ENCODE measurements at places on chromosomes 16 and 17.

- DNase-seq: no peak
Observed at GRCh38 chr17:19730843-19731242, 14.5 kb upstream of the SLC47A2 start.

DNA sequence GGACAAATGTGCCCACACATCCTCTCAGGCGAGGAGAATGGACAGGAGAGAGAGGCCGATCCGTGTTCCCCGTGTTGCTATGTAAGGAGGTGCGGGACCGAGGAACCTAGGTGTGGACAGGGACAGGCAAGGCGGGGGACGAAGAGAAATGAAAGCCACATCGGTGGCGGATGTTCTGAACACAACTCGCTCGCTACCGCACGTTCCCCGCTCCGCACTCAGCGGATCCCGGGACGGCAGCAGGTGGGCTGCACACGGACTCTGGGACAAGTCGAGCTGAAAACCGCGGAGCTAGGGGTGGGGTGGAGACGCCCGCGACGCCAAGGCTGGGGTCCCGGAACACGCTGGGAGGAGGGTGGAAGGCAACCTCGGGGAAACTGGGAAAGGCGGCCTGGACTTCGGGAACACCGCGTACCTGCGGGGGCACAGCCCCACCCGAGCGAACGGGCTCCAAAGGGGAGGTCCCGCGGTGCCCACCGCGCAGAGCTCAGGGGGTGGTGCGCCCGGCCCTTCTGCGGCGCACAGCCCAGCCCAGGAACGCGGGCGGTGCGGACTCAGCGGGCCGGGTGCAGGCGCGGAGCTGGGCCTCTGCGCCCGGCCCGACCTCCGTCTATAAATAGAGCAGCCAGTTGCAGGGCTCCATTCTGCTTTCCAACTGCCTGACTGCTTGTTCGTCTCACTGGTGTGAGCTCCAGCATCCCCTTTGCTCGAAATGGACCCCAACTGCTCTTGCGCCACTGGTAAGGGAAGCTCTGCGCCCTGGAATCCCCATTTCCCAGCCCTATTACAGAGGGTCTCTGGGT lies at the start of gene MT1E:
MT1E (plus strand) TSS at position 642 of the 803 bp plus-strand sequence; CDS start at position 713, 71 bp downstream.
- peak; percentile 61 for DNase-seq

DNA sequence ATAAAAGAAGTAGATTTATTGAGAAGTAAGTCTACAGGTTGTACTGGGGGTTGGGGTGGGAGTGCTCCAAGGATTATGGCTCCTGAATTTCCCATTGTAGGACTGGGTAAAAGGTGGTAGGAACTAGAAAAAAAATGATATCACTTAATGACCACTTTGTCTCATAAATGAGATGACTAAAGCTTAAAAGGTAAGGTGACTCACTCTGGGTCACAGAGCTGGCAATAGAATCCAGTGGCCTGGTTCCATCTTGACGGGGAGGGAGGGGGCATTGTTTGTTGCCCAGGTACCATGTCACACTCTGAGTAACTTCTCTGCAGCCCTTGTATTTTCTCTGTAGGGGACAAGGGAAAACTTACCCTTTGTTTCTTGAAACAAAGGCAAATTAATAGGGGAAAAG lies 126.1 kb downstream of the PITPNC1 start:
- DNase-seq: no peak

- DNase-seq: no peak
Observed at GRCh38 chr16:85954927-85955519, 56.1 kb downstream of the IRF8 start.

GRCh38 chr17:17030515-17031211 lies 11.6 kb upstream of the MPRIP start:
- no peak for DNase-seq

GRCh38 chr16:48535831-48536613 lies 74.0 kb downstream of the N4BP1 start:
- DNase-seq: no peak

- no peak for DNase-seq
Observed at GRCh38 chr16:69848637-69849545, 86.8 kb downstream of the WWP2 start.

DNA sequence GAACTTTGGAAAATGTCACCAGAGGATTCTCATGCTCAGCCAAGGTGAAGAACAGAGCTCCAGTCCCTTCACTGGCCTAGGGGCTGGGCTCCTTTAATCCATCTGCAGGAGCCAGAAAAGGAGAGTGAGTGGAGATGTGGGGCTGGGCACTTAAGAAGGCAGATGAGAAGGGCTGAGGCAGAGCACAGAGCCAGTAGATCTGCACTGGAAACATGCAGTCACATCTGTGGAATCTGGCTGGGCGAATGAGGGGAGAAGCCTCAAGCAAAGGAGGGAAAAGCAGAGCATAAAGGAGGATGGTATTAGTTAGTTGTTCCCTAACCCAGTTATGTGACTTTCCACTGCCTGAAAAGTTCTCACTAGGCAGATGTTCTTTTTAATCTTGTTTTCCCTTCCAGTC lies 50.4 kb upstream of the BCAR1 start:
- DNase-seq: no peak

DNA sequence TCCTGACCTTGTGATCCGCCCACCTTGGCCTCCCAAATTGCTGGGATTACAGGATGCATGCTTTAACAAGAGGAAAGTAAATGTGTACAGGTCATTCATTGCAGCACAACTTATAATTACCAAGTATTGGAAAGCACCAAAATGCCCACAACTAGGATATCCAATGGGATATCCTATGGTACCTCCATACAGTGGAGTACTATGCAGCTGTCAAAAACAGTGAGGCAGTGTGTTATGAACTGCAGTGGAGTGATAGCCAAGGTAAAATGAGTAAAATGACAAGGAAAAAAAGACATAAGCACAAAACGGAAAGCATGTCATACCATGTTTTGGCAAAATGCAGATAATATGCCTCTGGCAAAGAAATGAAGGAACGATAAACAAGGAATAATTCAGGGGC lies 87.6 kb downstream of the FOXL1 start:
- no peak for DNase-seq

DNA sequence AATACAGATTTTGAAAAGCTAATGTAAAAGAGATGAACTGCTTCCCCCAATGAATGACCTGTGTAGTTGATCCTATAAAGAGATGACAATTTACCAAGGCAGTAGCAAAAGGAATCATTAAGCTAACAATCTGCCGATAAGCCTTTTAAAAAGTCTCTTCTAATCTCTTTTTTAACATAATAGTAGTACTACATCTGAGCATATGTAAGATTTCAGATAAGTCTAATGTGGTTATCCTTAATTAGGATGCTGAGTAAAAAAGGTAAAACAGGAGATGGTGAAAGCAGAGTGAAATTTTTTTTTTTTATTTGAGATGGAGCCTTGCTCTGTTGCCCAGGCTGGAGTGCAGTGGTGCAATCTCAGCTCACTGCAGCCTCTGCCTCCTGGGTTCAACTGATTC lies 26.2 kb upstream of the RASL10B start:
- DNase-seq: no peak

GRCh38 chr17:81340607-81341515 lies 45.8 kb upstream of the SLC38A10 start:
- no peak for DNase-seq

GRCh38 chr17:35548208-35548810 lies 10.8 kb upstream of the SLFN12L start:
- DNase-seq: no peak

- DNase-seq: no peak
Observed at GRCh38 chr17:12952012-12952411, 65.8 kb downstream of the ELAC2 start.

DNA sequence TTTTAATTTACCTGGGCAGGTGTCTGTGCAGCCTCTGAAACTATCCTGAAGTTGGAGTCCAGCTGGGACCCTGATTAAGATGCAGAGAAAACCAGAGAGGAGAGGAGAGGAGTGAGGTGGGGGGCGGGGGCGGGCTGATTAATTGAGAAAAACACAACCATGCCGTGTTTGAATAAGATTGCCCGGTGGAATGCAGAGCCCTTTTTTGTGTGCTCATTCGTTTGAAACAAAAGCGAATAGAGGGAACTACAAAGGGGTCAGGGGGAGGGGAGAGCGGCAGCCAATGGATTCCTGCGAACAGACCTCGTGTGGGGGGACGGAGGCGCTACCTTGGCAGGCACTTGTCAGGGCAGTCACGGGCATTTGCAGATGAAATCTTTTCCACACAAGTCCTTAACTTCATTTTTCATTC lies 355.8 kb downstream of the SOX9 start:
- no peak for DNase-seq

DNA sequence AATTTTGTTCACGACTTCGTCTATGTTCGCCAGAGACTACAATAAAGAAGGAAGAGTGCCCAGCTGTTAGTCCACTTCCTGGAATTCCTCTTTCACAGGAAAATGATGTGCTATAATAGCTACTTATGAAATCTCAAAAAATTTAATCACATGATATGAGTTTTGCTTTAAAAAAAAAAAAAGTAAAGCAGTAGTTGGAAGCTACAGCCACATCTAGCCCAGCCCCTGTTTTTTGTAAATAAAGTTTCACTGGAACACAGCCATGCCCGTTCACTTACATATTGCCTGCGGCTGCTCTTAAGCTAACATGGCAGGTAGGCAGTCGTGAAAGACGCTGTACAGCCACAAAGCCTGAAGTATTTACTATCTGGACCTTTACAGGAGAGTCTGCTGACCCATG lies 15.3 kb downstream of the VPS53 start:
- no peak for DNase-seq

GRCh38 chr16:57627184-57627871 lies 1.1 kb upstream of the ADGRG1 start:
- DNase-seq: no peak

- no peak for DNase-seq
Observed at GRCh38 chr16:21224800-21225199, 8.7 kb upstream of the ANKS4B start.

- DNase-seq: no peak
Observed at GRCh38 chr17:13865650-13866049, 203.7 kb upstream of the COX10 start.

DNA sequence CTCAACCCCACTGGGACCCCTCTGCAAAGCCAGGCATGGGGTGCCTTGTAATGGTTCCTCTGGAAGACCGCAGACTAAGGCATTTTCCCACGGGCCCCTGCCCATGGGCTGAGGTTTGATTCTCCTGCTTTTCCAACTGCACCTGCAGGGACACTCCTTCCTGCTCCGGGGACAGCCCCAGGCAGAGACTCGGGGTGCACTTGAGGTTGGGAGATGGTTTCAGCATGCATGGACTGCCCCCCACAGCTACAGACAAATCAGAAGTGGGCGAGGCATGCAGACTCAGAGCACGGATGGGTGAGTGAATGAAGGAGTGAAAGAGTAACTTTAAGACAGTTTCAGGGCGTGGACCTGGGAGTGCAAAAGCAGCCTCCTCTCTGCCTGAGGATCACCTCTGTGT lies 87.9 kb upstream of the RPL38 start:
- DNase-seq: no peak

DNA sequence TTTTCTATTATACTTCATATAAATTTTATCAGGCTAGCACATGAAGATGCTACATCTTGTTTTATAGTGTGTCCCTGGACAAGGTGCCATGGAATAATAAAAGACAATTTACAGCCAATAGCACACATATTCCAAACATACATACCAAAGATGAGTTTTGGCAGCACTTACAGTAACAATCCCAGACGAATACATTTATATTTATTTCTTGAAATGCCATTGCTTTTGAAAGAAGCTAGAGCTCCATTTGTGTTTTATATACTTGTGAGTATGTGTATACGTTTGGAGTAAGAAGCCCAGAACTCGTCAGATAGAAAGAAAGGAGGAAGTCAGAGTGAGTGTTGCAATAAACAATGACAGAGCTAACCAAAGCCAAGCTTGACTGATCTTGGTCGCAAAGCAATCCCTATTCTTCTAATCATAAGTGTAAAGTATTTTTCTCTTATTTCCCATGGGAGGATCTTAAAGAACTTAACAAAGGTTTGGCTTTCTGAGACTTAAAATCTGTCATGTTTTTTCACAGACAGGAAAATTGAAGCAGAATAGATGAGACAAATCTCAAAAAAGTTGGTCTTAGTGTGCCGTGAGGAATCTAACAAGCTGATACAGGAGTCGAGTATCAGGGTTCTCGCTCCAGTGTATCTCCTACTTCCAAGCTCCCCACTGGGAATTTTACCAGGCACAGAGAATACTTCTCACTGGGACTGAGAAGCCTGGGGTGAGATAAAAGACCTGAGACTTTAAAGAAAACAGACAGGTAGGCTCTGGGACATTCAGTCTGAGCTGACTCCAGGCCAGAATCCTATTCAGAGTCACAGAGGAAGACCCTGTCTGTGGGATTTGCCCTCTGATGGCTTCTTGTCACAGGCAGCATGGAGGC lies 175.4 kb downstream of the AATF start:
- no peak for DNase-seq

DNA sequence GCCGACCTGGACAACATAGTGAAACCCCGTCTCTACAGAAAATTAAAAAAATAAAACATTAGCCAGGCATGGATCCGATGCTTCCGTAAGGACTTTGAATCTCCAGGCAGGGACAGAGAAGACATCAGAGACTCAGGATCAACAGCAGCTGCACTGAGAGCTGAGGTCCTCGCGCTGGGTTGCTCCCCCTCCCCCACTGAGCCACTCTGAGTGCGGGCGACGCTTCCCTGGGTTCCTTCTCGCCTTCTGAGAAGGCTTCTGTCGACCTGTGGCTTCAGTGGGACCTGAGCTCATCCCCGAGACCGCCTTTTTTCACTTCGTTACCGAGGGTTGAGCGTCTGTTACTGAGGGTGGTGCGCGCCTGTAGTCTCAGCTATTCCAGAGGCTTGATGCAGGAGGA lies 20.4 kb downstream of the ACTG1 start:
- DNase-seq: no peak

DNA sequence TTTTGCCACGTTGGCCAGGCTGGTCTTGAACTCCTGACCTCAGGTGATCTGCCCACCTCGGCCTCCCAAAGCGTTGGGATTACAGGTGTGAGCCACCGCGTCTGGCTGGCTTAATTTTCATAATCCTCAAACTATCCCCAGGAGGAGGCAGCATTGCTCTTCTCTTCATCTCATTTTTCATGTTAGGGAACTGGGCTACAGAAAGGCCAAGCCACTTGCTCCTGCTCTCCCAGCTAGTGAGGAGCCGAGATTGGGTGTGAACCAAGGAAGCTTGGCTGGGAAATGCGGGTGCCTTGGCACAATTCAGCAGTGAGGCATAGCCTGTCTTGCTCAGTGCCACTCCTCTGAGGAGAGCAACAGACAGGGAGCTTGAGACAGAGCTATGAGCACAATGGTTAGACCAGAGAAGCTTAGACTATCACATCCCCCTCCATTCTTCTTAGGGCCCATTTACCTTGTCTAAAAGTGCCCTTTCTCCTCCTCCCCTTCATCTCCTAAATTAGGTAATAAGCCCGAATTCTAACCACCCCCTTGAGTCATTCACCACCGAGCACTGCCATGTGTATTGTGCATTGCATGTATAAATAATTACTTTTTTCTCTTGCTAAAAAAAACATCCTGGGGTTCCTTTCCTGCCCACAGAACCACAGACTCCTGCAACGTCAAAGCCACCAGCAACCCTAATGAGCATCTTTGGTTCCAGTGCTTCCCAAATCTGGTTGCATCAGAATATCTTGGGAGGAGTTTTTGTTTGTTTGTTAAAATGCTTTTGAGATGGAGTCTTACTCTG lies 20.0 kb upstream of the KIF19 start:
- DNase-seq: no peak

DNA sequence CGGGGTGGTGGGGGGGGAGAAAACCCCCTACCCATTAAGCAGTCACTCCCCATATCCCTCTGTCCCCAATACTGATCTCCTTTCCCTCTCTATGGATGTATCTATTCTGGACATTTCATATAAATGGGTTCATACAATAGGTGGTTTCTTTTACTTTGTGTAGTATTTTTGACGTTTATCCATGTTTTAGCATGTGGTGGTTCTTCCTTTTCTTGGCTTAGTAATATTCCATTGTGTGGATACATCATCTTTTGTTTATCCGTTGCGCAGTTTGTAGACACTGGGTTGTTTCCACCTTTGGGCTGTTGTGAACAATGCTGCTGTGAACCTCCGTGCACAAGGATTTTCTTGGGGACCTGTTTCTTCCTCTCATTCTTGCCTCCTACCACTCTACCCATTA lies 12.6 kb downstream of the LDHD start:
- no peak for DNase-seq

All from activated CD8-positive, alpha-beta memory T cell treated with anti-CD3 and anti-CD28 coated beads for 48 hours (primary cell).